ENCODE measurements at places on chromosomes 2 and 18. TPM values are rescaled to one million over a fixed set of nuclear protein-coding genes. Genes with fewer than 3 reads are reported as not detected.

The ATP8B1 gene
- 20.8 TPM for total RNA-seq

The C2orf92 gene
- 0.26 TPM for total RNA-seq

The TSPYL6 gene
- total RNA-seq = not detected

The FAM168B gene
- total RNA-seq = 168 TPM

The SAP130 gene
- total RNA-seq = 1.6 TPM
